ENCODE measurements at places on chromosomes 1 and 21.

DNA sequence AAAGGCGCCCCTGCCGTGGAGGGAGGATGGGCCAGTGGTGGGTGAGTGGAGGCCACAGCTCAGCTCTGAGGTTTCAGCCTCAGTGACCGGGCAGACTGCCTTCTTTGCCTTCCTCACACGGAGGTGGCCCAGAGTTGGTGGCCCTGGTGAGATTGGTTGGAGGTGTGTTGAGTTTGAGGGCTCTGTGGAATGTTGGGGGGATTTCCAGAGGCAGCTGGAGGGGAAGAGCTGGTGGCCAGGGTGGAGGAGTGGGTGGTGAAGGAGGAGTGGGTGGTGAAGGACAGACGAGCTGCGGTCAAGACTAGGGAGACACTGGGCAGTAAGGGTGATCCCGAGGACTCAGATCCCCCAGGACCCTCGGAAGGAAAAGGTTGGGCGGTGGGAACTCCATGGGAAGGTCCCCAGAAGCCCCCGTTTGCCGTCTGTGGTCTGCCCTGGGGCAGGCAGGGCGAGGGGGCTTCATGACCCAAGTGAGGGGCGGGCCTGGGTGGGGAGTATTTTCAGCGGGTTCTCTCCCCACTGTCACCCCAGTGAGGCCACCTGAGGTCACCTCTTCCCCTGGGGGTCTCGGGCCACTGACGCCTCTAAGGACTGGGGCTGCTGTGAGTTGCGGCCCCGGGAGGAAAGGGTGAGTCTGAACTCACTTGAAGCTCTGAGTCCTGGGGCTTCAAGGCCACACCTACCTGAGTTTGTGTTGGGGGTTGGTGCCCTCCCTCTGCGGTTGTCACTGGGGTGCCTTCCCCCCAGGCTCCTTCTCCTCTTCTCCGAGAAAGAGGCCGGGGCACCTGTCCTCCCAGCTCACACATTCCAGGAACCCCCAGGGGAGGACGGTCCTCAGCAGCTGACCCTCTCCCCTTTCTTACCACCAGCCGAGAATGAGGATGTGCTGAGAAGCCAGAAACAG lies 22.7 kb upstream of the PIK3CD start:
- DNase-seq: peak; percentile 54

DNA sequence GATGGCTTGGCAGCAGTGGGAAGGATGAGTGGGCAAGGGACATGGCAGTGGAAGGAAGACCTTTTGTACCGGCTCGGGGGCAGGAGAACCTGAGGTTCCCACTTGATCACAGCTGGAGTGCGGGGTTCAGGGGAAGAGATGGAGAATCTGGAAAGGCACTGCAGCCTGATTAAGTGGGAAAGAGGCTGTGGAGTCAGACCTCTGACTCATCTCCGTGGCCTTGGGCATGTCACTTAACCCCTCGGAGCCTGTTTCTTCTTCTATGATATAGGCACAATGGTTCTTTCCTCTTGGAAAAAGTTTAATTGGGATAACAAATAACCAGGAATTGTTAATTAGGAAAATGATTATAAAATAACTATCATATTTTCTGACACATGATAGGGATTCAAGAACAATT lies 13.1 kb upstream of the TMEM61 start:
- no peak for DNase-seq

DNA sequence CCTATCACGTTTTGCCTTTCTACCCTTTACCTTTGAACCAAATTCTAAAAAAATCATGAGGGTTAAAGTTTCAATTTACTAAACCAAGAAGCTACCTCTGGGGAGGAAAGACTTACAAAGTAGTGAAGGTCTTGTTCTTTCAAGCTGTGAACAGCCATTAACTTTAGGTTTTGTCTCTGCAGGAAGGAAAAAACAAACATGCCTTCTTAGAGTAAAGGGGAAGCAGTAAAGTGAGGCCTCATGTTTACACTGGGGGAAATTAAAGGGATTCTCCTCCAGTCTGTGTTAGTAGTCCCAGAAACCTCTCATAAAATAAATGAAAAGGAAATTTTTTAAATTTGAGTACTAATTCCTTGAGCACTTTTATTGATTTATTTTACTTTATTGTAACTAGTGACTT lies 780.2 kb upstream of the ADGRL2 start:
- no peak for DNase-seq

GRCh38 chr1:115224636-115225035 lies 113.4 kb downstream of the NGF start:
- no peak for DNase-seq

DNA sequence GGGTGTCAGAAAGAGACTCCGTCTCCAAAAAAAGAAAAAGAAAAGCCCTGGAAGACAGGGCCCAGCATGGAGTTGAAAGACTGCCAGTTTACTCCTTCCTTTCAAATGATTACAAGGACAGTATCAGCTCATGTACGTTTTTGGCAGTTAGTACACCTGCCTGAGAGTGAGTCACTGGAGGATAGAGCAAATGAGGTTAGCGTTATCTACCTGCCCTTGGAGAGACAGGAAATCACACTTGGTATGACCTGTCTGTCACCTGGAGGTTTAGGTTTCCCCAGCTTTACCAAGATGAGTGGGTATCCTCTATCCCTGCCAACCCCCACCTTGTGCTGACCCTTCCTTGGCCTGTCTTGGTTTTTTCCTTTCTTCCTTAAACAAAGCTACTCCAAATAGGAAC lies 96.8 kb upstream of the BMP8A start:
- DNase-seq: peak; percentile 53

- no peak for DNase-seq
Observed at GRCh38 chr1:244384066-244384465, 67.6 kb downstream of the ADSS2 start.

DNA sequence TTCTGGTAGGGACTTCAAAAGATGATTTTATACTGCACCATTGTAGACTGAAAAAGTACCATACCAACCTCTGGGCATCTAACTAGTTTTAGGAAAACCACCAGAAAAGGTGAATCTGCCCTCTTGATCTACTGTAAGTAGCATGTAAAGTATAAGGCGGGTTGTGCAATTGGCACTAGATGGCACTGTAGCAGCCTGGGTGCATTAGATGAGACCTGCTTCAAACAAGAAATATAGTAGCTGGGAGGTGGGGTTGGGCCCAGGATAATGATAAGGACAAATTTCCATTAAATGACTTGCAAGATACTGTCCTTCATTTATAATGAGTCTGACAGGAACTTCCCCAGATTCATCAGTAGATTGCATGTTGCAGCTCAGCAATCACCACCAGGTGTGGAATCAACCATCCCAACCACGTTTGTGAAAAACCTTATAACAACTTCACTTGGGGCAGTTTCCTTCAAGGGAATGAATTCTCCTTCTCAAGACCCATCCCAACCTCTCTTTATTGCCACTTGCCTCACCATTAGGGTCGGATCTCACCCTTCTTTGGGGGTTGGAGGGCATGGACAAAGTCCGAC lies 37.3 kb upstream of the IL10 start:
- DNase-seq: peak; percentile 53

DNA sequence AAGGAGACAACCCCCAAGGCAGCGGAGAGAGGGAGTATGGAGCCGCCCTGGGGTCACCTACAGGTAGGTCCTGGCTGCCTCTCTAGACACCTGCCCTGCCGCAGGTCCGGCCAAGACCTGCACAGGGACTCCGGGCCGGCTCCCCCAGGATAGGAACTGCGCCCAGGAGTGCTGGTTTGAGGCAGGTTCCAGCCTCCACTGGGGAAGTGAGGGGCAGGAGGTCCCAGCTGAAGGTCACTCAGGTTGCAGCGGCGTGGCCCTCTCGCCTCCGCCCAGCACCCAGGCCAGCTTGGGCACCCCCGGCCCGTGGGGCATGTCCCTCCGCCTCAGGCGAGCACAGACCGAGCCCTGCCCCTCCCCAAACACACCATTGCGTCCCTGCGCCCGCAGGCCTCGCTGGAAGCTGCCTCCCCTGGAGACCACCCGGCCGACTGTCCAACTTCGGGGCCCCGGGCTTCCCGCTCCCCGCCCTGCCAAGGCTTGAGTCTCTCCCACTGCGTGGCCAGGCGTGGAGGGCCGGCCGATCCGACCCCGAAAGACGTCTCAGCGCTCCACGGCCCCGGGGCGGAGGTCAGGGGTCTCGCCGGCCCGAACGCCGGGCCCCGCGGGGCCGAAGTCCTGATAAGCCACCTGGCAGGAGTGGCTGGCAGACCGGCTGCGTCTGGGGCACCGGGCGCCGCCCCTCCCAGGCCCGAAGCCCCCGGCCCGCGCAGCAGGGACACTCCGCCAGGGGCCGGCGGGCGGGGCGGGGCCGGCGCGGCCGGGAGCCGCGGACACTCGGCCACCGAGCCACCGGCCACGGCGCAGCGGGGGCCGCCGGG lies 1.4 kb upstream of the SKI start:
- DNase-seq: no peak

DNA sequence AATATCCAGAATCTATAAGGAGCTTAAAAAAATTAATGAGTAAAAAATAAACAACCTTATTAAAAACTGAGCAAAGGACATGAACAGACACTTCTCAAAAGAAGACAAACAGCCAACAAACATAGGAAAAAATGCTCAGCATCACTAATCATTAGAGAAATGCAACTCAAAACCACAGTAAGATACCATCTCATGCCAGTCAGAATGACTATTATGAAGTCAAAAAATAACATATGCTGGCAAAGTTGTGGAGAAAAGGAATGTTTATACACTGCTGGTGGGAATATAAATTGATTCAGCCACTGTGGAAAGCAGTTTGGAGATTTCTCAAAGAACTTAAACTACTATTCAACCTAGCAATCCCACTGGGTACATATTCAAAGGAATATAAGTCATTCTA lies 25.3 kb downstream of the PIGK start:
- DNase-seq: no peak

- no peak for DNase-seq
Observed at GRCh38 chr1:180765151-180765550, 133.3 kb downstream of the XPR1 start.

- no peak for DNase-seq
Observed at GRCh38 chr1:183126000-183126366, 60.1 kb upstream of the LAMC2 start.

DNA sequence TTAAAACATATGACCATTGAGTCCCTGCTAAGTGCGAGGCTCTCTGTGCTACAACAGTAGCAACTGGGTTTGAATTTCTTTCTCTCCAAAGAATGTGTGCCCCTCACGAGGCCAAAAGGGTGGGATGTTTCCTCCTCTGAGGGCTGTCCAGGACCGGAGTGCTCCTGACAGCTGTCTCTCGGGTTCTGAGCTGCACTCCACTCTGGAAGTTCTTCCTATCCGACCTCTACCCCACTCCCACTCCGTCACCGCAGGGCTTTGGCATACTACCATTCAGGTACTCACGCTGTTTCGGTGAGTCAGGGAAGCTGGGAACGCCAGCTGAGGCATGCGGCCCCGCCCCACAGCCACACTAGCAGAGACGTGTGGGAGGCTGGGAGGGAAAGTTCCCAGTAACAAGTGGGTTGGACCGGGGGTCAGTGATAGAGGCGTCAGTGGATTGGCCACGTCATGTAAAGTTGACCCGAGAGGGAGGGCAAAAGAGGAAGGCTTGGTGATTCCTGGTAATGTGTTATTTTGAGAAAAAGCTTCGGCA lies 705 bp upstream of the SLC50A1 start:
- DNase-seq: no peak

DNA sequence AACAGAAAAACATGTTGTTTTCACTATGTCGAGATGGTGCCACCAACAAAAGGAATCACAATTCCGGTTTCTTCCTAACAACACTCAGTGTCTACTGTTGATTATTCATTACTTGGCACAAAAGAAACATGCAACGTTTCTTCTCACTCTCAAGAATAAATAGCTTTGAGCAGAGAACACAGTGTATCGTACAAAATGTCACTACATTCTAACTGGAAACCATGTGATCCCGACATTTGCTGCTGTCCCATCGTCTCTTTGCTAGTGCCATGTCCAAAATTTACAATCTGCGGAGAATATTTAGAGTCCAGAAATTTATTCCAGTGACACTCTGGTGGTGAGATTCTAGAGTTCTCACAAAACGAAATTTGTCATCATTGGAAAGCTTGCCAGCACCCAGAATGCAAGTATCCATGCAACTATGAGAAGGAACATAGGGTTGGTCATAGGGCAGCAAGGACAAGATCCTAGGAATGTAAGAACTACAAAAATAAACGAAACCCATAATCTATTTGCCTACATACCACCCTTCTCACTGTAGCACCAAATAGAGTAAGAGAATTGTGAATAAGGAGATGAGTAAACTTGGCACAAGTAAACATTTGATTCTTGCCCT lies 505.1 kb downstream of the LTN1 start:
- DNase-seq: no peak

GRCh38 chr1:165434281-165434680 lies 10.6 kb downstream of the RXRG start:
- DNase-seq: no peak

- no peak for DNase-seq
Observed at GRCh38 chr1:157073944-157074685, 25.5 kb downstream of the ETV3L start.

Data from CD4-positive, CD25-positive, alpha-beta regulatory T cell (primary cell).